Caudate nucleus (tissue), 63 donors: ENCODE measurements at places on chromosomes 12 and 14.
A peak's percentile ranks its signal among the peaks of the same experiment; 100 is the strongest.

- DNase-seq: no peak
Observed at GRCh38 chr14:24784981-24785380, 151.0 kb upstream of the GZMB start.

- DNase-seq: peak; percentile 6
Observed at GRCh38 chr12:3752741-3753486, at the start of gene CRACR2A. Gene CRACR2A (minus strand): TSS chr12:3753109. CDS start chr12:3696999, 56,110 bp downstream.

DNA sequence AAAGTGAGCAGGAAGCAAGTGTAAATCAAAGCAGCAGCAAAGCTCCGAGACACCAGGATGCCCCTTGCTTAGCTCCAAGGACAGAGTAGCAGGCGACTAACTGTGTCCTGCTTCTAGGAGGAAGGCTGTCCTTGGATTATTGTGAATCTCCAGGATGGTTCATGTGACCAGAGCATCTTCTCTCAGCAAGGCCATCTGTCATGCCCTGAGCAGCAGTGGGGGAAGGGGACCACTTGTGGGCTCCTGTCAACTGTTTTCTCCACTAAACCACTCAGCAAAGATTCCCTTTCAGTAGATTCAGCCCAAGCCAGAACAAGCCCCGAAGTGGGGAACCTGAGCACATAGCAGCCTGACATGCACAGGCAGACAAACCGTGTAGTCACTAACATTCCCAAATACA lies 19.4 kb downstream of the MAP3K9 start:
- no peak for DNase-seq

DNA sequence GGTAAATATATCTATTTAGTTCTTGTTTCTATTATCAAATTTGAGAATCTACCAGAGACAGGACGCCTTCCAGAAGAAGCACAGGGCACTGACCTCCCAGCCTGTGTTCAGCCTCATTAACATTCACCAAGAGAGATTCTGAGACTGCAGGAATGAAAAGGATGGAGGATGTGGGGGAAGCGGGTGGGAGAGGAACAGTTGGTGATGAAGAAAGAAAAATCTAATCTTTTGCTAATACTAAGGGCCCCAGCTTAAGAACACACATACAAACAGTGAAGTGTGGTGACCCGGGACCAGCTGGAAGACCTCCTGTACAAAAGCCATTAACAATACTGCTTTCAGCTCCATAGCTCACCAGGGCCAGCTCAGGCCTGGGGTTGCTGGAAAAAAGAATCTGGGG lies 160.5 kb downstream of the NUAK1 start:
- no peak for DNase-seq

DNA sequence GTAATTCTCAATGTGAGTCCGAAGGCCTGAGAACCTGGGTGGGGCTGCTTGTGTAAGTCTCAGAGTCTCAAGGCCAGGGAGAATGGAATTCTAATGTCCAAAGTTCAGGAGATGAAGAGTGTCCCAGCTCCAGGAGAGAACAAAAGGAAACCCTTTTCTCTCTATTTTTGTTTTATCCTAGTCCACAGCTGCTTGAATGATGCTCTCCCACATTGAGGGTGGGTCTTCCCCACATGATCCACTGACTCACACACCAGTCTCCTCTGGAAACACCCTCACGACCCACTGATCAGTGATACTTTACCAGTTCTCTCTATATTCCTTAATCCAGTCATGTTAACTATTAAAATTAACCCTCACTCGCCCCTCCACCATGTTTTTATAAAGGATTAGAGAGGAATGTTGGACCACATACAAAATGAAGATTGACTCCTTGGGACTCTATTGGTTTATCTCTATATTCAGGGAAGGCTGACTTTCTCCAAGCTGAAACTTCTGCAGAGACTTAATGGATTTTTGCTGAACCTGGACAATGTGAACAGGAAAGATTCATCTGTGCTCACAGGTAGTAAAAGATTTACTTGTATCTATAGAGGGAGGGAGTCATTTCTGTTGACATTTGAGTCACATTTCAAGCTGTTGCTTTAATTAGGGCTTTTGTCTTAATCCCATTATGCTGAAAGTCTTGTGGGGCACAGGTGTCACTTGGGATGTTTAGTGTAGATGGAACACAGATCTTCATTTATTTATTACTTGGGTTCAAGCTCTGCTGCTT lies 1061.0 kb upstream of the TMEM132C start:
- DNase-seq: no peak

DNA sequence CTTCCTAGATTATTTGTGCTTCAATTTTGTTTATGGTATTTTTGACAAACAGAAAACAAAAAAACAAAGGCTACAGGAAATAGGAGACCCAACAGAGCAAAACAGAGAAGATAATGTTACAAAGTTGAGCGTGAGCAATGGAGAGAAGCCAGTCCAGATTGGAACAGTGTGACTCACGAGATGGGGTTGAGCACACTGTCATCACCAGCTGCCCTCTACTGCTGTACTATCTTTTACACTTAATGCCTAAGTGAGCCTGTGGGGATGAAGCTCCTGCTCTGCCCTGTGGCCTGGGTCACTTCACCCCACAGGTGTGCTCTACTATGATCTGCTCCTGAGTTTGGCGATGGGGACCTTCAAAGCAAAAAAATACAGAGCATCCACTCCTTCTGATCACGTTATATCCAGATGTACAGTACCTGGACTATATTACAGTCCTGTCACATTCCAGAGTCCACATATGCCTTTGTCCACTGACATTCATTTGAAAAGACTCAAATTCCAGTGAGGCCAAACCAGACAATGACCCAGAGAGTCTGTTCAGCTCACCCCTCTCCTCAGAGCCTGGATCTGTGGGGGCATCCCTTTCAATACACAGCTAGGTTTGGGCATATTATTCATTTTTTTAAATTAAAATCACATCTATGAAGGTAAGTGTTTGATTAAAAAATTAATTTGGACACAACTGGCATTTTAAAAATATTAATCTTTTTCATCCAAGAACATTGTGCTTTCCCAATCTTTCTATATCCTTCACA lies 4.4 kb downstream of the IPO8 start:
- DNase-seq: no peak

GRCh38 chr14:27181333-27181732 lies 583.5 kb upstream of the NOVA1 start:
- no peak for DNase-seq

GRCh38 chr12:46825591-46826414 lies at the start of gene SLC38A4:
Gene SLC38A4 (minus strand): TSS chr12:46825997. CDS start chr12:46793071, 32,926 bp downstream.
- no peak for DNase-seq

DNA sequence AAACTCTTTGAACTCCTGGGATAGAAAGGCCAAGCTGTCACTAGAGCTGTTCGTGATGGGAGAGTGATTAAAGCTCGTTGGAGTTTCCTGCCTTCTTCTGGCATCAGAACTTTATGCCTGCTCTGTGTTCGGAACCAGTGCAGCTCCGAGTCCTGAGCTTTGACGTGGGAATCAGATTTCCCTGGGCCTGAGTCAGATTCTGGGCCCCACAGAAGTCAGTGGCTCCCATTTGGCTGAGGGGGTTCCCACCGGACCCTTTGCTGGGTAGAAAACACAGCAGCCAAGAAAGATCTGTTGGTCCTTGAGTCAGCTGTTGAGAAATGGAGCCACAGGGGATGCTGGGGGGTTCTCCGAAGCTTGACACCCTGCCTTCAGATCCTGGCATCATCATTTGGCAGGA lies 238.0 kb downstream of the CHST11 start:
- no peak for DNase-seq

DNA sequence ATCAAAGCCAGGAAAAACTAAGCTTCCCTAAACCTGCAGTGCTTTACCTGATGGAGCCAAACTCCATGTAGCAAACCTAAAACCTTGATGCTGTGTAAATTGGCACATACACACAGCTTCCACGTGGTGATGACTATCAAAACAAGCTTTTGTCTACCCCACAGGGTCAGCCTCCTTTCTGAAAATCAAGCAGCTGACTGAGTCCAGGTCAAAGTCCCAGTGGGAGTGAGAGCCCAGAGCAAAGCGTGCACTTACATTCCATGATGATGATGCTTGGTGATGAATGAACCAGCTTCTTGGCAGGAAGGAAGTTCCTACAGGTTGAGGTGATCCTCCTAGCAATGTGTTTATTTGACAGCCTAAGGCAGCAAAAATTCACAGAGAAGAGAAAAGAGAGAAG lies 630.0 kb upstream of the TBX3 start:
- no peak for DNase-seq

DNA sequence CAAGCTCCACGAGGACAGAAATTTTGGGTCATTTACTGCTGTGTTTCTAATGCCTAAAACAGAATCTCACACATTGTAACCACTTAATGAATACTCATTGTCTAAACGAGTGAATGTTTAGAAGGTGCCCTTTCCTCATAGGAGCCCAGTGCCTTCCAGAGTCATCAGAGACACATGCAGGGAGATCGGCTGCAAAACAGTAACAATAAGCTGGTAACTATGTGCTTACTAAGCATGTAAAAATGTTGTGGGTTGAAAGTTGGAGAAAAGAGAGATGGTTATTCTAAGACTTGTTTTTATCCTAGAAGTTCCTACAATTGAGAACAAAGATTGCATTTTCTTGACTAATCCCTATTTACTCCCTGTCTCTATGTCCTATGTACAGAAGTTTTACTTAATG lies 7.4 kb downstream of the TESPA1 start:
- DNase-seq: no peak

- no peak for DNase-seq
Observed at GRCh38 chr12:12018454-12018853, 52.3 kb upstream of the BCL2L14 start.

GRCh38 chr14:100904307-100905087 lies 975 bp upstream of the RTL1 start:
- DNase-seq: no peak

GRCh38 chr12:52404951-52405350 lies 1.2 kb downstream of the KRT82 start:
- DNase-seq: no peak

GRCh38 chr14:29892327-29892726 lies 35.3 kb downstream of the PRKD1 start:
- DNase-seq: no peak

DNA sequence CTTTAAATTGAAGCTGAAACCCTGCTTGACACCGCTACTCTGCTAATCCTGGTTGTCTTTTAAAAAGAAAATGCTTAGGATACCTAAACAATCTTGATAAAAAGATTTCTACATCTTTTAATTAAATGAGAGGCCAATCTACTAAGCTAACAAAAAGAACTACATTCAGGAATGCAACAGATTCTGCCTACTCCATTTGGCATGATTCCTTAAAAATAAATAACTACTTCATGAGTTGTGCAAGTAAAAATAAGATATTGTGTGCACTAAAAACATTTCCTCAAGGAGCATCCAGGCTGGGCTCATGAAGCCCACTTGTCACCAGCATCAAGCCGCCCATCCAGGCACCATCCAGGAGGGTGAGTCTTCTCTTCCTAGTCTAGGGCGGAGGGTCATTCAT lies 197.5 kb downstream of the PAX9 start:
- no peak for DNase-seq

DNA sequence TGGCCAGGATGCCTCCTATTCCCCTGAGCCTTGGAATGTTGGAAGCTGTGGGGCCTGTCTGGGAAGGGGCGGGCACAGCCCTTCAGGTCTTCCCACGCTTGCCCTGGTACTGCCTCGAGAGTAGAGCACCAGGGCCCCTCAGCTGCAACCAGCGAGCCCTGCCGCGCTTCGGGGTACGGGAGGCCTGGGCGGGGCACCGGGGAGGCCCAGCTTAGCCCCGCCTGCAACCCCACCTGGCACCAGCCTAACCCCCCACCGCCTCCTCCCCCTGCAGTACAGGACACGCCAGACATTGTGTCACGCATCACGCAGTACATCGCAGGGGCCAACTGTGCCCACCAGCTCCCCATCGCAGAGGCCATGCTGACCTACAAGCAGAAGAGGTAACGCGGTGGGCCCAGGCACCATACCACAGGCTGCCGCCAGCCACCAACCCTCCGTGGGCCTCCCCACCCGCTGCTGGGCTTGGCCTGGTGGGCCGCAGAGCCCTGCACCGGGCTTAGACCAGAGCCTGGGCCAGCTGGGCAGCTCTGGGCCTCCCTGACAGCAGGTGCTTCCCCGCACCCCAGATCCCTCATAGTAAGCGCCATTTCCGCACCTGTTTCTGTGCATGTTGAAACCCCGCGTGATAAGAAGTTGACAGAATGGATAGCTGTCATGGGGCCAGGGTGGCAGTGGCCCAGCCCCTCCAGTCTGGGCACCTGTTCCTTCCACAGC lies 13.6 kb upstream of the TEX22 start:
- no peak for DNase-seq

GRCh38 chr14:51595881-51596455 lies 55.7 kb upstream of the FRMD6 start:
- no peak for DNase-seq

DNA sequence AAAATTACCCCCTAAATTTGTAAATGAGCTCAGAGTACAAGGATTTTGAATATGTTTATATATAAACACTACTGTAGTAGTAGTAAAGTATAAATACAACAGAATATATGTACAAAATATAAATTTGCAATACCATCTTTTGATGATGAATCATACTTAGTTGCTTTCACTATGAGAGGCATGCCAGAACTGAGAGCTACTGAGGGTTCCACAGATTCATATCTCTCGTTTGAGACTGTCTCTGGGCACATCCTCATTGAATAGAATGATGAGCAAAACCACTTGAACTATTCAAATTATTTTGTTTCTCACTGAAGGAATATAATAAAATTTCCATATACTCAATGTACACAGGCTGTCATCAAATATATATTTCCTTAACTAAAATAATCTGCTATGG lies 417.6 kb downstream of the NAV3 start:
- DNase-seq: no peak

GRCh38 chr14:75226755-75227544 lies 50.5 kb upstream of the TMED10 start:
- no peak for DNase-seq

DNA sequence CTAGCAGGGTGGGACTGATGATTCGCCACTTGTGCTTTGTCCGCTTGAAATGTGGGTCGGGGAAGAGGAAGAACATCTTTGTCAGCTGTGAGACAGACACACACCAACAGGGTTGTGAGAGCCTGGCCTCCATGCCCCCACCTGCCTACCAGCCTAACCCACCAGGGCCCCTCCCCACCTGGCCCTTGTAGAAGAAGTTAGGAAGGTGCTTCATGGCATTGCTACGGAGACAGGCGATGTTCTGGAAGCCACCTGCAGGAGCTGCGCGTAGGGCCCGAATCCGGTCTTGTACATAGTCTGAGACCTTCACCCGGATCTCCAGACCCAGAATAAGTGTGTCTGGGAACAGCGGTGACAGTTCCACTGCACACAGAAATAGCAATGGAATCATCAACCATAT lies 2.3 kb downstream of the METTL1 start:
- DNase-seq: no peak
